ENCODE measurements at places on chromosomes 16 and 17. TPM values are rescaled to one million over a fixed set of nuclear protein-coding genes. Genes with fewer than 3 reads are reported as not detected.

- DNase-seq, result no peak
Observed at GRCh38 chr16:19704321-19705145, 13.5 kb downstream of the KNOP1 start.

- DNase-seq, result peak; percentile 71
Observed at GRCh38 chr17:9021158-9021991, at the start of gene NTN1. Gene NTN1, plus strand, starts transcription at chr17:9021510. Its CDS starts 864 bp downstream, at chr17:9022374.

GRCh38 chr17:74950207-74950606, 14.5 kb downstream of the OTOP3 start:
- no peak for DNase-seq

TMEM106A gene
- 3.6 TPM for total RNA-seq

DNA sequence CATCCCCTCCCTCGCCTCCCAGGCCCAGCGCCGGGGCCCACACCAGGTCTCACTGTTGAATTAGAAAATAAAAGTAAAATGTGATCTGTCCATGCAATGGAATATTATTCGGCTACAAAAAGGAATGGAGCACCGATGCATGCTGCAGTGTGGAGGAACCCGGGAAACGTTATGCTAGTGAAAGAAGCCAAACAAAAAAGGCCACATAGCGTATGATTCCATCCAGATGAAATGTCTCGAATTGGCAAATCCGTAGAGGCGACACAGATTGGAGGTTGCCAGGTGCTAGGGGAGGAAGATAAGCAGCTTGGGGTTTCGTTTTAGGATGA, 972 bp upstream of the ADCY9 start:
- DNase-seq, result no peak

RNF227 gene
- total RNA-seq, result 0.78 TPM

DNA sequence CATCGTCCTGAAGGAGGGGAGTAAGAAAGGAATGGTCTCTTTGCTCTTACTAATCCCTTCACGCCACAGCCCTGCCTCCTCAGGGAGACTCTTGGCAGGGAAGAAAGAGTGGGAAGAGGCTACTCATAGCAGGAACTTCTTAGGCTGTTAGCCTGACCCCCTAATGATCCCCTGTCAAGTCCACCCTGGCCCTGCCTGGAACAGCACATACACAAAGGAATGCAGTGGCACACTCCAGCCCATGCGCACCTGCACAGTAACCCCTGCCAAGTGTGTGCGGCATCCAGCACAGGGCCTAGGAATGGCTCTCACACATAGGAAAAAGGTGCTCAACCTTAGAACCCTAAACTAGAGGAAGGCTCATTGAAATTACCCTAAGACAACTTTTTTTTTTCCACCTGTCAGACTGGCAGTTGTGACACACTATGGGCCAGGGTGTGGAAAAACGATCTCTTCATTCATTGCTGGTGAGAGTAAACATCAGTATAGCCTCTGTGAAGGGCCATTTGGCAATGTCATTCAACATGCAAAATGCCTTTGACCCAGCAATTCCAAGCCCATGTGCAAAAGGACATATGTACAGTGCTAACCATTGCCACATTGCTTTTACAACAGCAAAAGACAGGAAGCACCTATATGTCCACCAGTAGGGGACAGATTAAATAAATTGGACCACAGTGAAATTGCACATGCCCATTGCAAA, 50.1 kb downstream of the PIMREG start:
- DNase-seq, result no peak

CSH1 gene
- total RNA-seq, result not detected

GRCh38 chr17:42669977-42670788, 6.6 kb downstream of the PLEKHH3 start:
- no peak for DNase-seq

DNA sequence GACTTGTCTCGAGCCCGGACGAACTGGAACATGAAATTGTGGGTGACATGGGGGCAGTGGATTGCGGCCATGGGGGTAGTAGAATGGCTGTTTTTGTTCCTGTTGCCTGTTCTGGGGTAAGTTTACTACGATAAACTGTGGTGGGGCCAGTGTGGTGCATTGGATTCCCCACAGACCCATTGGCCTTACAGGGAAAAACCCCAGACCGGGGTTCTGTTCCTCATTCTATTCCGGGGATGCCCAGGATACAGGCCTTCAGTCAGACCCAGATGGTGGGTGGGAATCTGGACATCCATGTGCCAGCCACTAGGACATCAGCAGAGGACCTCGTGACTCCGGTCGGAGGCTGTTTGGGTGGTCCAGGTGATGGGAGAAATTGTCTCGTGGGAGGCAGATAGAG, 88.1 kb downstream of the ABCC1 start:
- no peak for DNase-seq

DNA sequence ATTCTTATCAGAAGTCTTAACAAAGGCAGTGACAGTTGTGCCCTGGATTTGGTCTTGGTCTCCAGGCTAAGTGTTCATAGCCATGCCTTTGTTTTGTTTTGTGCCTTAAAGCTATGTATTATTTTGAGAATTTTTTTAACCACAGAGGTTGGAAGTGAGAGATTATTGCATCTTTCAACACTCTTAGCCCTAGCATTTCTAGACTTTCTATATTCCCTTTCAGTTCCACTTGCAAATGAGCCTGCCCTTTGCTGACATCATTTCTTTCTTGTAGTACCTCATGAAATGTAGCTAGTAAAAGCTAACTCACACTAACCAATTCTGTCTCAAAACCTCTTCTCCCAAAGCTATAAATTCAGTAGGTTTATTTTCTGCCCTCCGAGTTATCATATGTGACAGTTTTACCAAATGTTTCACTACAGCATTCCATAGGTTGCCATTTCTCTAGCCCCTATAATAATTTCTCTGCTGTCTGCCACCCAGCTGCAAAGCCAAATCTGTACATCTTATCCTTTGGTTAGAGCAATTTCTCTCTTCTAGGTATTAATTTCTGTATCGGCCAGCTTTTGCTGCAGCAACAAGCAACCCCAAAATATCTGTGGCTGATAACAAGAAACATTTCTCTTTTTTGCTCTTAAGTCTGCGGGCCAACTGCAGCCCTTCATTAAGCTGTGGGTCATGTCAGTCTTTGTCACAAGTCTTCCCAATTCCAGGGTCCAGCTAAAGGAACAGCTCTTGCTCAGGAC, 14.2 kb upstream of the CCL1 start:
- DNase-seq, result no peak

PPP1R27 gene
- total RNA-seq, result not detected

CDC6 gene
- total RNA-seq, result 1.1 TPM

DNA sequence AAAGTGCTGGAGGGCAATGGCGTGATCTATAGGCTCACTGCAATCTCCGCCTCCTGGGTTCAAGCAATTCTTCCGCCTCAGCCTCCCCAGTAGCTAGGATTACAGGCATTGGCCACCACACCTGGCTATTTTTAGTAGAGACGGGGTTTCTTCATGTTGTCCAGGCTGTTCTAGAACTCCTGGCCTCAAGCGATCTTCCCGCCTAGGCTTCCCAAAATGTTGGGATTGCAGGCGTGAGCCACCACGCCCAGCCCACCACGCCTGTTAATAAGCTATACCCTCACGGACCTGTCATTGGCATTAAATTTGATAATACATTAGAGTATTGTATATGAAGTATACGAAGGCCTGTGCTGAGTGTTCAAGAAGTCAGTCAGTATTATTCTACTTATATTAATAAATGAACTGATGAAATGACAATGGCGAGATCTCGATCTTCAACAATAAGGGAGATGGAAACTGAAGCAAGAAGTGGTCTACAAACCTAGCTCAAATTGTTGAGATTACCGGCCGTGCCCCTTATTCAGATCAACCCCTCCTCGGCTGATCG, 818 bp upstream of the BCAS3 start:
- no peak for DNase-seq

TNFRSF12A gene
- total RNA-seq, result 29.4 TPM

WSB1 gene
- 47.1 TPM for total RNA-seq

DNA sequence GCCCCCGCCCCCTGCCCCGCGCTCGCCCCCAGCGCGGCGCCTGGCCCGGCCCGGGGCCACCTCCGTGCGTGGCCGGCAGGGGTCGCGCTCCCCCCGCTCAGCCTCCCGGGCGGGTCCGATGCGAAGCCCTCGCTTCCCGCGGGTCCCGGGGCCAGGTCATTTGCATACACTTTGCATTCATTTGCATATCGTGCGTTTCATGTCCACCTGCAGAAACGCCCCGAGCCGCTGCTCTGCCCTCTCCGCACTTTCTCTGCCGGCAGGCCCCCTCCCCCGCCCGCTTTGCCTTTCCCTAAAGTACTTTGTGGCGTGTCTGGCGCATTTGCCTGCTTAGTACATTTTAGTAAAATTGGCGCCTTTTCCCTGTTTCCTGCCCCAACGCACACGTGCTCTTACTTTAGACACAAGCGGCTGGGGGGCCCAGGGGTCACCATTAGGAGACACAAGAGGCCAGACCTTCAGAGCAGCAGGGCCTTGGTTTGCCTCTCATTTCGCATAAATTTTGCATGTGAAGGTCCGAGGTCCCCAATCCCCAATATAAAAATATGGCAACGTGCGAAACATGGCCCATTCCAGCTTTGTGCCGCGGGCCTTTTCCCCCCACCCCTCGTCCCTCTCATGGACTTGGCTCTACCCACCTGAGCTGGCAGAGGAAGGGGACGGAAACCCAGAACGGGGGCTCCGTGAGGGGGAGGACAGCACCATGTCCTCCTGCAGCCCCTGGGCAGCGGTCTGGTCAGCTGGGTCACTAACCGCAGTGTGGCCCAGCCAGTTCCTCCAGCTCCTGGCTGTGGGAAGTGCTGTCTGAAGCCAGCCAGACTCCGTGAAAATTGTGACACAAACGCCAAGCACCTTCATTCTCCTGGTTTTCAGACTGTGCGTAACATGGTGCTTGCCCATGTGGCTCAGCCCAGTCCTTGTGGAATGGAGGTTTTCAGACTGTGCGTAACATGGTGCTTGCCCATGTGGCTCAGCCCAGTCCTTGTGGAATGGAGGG, 34.8 kb downstream of the CBFA2T3 start:
- DNase-seq, result peak; percentile 76

DNA sequence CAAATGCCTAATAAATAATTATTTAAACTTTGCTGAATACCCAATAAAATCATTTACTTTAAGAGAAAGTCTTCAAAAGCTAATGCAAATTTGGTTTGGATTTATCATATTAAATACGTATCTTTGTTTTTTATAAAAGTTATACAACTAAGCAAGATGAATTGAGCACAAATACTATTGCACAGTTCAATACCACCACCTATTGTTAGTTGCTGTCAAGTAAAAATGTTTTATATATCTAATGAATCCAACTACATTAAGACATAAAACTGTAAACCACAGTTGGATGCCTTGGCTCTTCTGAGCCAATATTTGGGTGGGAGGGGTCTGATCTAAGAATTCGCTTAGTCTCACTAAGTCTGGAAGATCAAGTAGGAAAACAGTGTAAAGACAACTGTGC, 7.7 kb downstream of the FBXL20 start:
- DNase-seq, result no peak

GRCh38 chr17:79089720-79090442, 15.3 kb downstream of the ENGASE start:
- no peak for DNase-seq

DNA sequence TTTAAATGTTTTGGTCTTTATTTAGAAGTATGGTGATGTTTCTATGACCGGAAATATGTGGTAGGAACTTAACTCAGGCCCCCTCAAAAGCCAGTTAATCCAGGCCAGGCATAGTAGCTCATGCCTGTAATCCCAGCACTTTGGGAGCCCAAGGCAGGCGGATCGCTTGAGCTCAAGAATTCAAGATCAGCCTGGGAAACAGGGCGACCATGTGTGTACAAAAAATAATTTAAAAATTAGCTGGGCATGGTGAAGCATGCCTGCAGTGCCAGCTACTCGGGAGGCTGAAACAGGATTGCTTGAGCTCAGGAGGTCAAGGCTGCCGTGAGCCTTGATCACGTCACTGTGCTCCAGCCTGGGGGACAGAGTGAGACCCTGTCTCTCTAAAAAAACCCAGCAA, 10.3 kb downstream of the RSL1D1 start:
- DNase-seq, result no peak

ATP2A3 gene
- 6.0 TPM for total RNA-seq

DNA sequence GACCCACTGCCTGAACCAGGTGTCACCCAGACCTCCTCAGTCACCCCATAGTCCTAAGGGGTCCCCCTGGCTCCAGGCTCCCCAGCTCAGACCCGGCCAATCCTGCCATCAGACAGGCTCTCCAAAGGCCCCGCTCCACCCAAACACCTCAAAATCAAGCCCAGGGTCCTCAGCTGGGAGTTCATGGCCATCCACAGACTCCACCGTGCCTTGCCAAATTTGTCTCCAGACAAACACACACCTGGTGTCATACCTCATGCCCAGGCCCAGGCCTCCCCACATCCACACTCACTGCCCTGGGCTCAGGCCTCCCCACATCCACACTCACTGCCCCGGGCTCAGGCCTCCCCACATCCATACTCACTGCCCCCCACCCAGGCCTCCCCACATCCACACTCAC, 12.5 kb downstream of the RPH3AL start:
- no peak for DNase-seq

DNA sequence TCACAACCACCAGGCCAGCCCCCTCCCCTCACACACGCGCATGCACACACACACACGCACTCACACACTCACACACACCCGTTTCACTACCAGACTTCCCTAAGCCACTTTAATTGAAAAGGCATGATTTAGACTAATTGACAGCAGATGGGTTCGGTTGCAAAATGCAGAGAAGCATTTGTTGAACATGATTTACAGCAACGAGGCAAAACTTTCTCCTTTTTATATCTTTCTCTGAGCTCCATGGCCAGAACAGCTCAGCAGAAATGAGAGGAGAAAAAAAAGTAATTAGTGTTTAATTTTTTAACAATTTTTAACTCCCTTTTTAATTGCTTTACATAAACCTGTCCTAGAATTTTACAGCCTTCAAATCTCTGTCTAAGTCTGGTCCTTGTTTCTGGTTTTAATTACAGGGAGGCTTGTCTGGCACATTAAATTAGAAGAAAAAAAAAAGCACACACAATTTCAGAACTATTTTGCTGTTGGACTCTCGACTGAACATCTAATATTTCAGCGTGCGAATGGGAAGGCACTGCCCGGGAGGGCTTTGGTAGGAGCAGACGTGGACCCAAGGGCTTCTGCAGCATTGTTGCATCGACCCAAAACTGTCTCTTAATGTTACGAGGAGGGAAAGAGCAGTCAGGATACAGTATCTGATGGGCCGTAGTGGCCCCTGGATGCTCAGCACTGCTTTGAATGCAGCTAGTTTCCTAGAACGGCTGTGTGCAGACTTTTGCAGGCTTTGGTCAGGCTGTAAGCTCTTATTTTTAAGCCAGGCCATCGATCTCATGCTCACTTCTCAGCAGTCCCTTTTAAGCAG, 255.9 kb downstream of the SOX9 start:
- no peak for DNase-seq

DNA sequence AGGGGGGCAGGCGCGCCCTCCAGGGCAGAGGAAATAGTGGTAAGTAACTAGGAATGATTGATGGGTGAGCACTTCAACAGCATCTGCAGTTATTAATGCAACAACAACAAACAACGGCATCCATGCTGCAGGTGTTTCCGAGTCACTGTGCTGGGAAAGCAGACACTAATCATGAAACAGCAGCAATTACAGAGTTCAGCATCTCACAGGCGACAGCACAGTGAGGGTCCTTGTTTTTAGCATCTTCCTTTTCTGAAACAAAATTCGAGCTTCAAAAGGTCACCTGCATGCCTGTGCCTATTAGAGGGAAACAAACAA, 191.9 kb downstream of the SLC39A11 start:
- no peak for DNase-seq

All from Right ventricle myocardium superior (tissue), 1 donor.